Activated T-helper 1 cell treated with anti-CD3 and anti-CD28 coated beads, Interleukin-2, amount 50 U/mL, for 16 hours (primary cell): ENCODE measurements at places on chromosomes 13 and 19.

- no peak for DNase-seq
These were observed 18.0 kb downstream of the GTF2F2 start for GRCh38 chr13:45138282-45138681.

- DNase-seq, result no peak
These were observed 40.9 kb downstream of the MCF2L start for GRCh38 chr13:113009743-113010509.

DNA sequence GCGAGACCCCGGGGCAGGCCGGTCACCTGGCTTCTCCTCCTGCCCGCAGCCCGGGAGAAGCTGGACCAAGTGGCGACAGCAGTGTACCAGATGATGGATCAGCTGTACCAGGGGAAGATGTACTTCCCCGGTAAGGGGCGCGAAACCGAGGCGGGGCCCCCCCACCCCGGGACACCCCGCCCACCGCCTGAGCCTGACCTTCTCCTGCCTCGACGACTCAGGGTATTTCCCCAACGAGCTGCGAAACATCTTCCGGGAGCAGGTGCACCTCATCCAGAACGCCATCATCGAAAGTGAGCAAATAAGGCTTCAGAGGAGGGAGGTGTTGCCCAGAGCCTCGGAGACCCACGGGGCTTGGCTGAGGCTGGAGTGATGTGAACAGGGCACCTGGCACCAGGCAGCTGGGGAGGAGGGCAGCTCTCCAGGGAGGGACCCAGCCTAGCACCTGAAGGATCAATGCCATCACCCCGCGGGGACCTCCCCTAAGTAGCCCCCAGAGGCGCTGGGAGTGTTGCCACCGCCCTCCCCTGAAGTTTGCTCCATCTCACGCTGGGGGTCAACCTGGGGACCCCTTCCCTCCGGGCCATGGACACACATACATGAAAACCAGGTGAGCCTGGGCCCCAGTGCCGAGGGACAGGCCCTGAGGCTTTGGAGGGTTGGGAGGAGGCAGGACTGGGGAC, 629 bp downstream of the IZUMO4 start:
- DNase-seq, result no peak

DNA sequence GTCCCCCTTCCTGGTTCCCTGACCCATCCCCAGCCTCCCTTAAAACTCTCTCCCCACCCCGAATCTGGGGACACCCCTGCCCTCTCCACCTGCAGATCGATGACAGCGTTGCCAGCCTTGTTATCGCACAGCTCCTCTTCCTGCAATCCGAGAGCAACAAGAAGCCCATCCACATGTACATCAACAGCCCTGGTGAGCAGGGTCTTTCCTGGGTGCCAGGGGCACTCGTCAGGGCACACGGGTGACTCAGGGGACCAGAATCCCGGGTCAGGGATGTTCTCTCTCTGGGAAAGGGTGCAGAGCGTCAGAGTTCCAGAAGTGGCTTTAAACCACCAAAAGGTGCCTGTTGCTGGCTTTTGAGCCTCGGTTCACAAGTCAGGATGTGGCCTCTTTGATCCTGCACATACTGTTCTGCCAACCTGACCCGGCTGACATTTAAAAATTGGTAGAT, 1.0 kb downstream of the CLPP start:
- no peak for DNase-seq

- peak; percentile 80 for DNase-seq
These were observed 1.2 kb downstream of the ZC3H4 start for GRCh38 chr19:47112166-47112996.

GRCh38 chr13:38784036-38784880, 97.4 kb downstream of the FREM2 start:
- no peak for DNase-seq

- DNase-seq, result no peak
These were observed 320.1 kb upstream of the SLC10A2 start for GRCh38 chr13:103386341-103386740.

- DNase-seq, result no peak
These were observed 48.4 kb downstream of the WASF3 start for GRCh38 chr13:26605845-26606244.

DNA sequence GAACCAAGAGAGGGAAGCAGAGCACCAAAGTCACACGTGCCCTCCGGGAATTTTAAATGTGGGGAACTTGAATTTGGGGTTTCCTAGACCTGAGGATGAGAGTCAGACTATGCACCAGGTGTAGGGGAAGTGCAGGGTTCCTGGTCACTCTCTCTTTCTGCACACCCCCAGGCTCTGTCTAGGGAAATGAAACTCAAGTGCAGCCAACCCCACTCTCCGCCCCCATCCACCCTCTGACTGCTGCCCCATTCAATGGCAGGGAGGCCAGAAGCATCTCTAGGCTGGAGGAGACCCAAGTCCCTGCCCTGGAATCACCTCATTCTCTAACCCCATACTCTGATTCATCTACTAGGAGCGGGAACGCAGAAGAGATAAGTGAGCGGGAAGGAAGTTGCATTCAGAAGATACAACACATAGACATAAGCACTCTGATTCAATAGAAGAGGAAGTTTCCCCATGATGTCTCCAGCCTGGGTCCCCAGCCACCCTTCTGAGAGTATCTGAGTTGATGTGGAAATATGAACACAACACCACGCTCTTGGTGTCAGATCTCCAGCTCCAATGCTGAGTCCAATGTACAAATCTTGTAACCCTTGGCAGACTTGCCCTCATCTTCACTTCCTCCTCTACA, 4.7 kb upstream of the SIGLEC14 start:
- no peak for DNase-seq

DNA sequence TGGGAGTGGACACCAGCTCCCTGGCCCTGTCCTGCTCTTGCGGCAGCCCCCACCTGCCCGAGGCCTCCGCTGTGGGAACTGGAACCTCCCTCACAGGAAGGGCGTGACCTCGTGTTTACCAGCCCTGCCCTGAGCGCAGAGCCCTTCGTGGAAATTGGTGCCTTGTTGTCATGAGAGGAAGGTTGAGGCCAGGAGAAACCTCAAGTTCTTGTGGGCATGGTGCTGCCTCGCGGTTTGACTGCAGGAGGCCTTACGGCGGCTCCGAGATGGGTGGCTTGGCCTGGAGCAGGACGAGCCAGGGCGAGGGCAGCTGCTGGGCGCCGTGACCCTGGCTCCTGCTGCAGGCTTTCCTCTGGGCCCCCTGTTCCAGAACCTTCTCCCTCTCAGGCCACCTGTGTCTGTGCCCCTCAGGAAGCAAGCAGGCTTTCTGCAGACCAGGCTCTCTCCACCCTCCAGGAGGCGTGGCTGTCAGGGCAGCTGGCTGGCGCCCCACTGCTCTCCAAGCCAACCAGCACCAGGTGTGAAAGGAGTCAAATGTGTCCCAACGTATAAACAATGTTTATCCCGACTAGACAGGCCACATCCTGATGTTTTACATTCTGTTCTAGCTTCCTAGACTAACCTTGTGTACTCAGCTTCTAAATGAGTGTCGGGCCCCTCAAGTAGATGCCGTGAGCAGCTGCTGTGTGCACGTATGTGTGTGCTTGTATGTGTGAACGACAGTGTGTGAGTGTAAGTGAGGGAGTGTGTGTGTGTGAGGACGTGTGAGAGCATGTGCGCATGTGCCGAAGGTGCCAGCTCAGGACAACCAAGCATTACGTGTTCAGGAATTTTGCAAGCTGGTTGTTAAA, 10.4 kb upstream of the RASA3 start:
- peak; percentile 70 for DNase-seq

GRCh38 chr19:16118489-16119033, 6.9 kb downstream of the RAB8A start:
- no peak for DNase-seq

DNA sequence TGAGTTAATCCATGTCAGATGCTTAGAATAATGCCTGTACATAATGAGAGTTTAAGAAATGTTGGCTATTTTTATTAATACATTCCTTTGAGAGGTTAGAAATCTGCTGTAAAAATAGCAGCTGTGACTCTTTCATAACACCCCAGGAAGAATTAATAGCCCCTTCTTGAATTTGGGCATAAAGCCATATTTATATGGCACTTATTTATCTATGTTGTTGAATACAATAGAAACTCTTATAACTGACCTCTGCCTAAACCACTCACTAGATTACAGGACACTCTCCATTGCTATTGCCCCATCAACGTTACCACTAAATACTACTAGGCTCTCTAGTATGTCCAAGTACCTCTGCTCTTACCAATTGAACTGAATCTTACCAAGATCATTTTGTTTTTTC, 16.3 kb downstream of the NEK5 start:
- no peak for DNase-seq

DNA sequence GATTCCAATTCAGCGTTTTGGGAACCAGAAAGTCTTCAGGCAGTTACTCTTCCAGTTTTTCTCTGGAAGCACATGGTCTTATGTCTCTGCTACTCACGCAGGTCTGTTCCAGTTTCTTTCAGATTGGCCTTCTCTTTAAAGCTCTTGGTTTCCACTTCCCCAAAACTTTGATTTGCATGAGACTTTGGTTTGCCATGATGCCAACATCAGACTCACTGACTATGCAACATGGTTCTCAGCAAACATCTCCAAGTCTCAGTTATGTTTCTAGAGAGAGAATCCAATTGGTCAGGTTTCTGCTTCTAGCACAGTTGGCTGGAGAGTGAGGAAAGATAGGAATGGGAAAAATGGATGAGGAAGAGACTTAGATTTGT, 3.1 kb downstream of the AKAP11 start:
- no peak for DNase-seq

DNA sequence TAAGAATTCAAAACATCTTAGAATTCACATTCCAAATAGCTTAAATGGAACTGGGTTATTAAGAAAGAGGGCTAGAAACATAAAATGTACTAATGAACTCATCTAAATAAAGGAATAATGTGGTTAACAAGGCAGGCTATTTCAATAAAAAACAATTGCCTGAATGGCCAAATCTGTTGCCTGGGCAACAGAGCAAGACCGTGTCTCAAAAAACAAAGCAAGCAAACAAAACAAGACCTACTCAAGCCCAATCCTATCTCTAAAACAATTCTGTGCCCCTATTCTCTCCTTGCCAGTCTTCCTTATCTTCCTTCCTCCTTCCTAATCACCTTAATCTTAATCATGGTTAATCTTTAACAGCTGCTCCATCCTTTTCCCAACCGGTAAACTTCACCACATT, 12.1 kb downstream of the IGFL1 start:
- no peak for DNase-seq

DNA sequence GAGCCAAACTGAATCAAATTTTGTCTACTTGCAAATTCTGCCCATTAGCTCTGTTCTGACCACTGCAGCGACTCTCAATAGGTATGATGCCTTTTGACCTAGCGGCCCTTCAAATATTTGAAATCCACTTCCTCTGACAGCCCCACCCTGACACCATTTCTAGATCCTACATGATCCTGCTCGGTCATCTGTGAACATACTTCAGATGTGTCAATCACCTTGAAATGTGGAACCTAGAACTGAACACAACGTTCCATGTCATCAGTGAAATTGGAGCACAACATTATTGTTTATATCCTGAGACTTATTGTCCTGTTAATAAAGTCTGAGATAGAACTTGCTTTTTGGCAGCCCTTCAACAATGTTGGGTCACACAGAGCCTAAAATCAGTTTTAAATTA, 98.2 kb downstream of the UBL3 start:
- DNase-seq, result no peak

DNA sequence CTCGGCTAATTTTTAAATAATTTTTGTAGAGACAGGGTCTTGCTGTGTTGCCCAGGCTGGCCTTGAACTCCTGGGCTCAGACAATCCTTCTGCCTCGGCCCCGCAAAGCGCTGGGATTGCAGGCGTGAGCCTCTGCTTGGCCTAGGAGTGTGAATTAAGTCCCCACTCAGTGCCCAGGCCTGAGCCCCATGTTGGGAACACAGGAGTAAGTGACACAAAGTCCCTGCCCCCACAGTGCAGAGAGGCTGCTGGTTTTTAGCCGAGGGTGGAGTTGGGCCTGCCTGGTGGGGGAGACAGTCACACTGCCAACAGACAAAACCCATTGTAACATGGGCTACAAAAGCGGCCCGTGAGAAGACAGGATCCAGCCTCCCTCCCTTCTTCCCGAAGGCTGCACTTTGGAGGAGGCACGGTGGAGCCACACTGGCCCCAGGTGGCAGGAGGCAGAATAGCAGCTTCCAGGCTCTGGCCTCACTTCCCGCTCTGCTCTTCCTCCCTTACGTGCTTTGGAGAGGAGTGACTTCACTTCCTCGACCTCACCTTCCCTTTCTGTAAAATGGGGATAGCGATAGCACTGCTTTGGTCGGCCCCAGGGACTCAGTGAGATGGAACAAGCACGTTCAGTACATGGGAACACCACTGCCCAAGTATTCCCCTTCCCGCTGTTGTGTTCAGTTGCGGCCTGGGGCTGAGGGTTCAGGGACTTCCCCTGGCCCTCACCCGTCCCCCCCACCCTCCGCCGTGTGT, 15.2 kb upstream of the EHD2 start:
- DNase-seq, result no peak

DNA sequence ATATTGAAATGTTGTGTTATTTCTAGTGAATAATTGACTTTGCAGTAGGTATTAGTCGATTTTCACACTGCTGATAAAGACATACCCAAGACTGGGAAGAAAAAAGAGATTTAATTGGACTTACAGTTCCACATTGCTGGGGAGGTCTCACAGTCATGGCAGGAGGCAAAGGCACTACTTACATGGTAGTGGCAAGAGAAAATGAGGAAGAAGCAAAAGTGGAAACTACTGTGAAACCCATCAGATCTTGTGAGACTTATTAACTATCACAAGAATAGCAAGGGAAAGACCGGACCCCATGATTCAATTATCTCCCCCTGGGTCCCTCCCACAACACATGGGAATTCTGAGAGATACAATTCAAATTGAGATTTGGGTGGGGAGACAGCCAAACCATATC, 9.9 kb upstream of the C5AR2 start:
- DNase-seq, result no peak

- no peak for DNase-seq
These were observed 191.8 kb upstream of the NBEA start for GRCh38 chr13:34750078-34750931.

GRCh38 chr19:48568345-48568886, 16.4 kb downstream of the SULT2B1 start:
- no peak for DNase-seq

DNA sequence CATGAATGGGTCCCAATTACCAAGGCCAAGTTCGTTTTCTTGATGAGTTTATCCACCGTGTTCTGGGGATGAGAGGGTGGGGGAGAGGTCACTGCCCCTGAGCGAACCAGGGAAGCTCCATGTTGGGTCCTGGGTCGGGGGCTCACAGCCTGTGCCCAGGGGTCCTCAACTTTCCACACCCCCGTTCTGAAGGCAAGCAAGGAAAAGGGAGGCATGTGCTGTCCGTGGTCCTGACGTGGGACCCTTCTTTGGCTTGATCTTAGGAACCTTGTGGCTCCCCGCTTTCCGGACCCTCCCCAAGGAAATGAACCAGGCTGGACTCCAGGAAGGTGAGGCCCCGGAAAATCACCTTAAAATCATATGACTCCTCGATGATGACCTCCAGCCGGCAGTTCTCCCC, 18.2 kb upstream of the MEIS3 start:
- DNase-seq, result no peak

- DNase-seq, result no peak
These were observed 13.7 kb downstream of the FXYD5 start for GRCh38 chr19:35168196-35168595.

- DNase-seq, result no peak
These were observed 184.0 kb downstream of the SLC7A1 start for GRCh38 chr13:29411481-29411880.
